ENCODE measurements at places on chromosomes 13 and 19.

DNA sequence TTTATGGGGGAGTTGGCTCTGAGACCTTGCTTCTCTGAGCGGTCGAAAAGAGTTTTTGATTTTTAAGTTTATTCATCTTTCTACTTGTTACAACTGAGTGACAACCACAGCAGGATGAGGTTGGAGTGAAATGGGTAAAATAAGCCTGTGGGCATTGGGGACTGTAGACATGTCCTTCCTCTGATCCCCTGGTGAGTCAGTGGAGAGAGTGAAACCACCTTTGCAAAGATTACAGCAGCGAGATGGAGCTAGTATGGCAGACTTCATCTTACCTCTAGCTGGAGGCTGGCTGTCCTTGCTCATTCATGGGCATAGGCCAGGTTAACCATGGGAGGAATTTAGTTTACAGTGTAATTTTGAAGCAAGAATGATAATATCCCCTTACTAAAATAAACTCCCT is 30.9 kb upstream of the PSG9 start:
- DNase-seq: no peak

- DNase-seq: peak; percentile 75
These were observed 16.8 kb downstream of the CEBPG start for GRCh38 chr19:33390101-33390907.

DNA sequence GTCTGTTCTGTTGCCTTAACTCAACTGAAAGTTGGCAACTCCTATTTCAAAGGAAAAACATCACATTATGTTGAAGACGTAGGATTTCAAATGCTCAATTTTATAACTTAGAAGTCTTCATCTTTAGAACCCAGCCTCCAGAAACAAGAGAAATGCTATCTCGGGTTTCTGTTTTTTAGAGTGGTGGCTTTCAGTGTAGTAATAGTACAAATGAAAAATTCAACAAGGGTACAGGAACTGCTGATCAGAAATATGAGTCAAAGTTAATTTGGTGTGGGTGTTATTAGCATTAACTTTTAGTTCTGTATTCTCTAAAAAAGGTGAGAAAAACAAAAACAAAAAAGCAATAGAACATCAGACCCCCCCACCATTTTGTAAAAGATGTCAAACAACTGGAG is 56.6 kb upstream of the FLT1 start:
- no peak for DNase-seq

DNA sequence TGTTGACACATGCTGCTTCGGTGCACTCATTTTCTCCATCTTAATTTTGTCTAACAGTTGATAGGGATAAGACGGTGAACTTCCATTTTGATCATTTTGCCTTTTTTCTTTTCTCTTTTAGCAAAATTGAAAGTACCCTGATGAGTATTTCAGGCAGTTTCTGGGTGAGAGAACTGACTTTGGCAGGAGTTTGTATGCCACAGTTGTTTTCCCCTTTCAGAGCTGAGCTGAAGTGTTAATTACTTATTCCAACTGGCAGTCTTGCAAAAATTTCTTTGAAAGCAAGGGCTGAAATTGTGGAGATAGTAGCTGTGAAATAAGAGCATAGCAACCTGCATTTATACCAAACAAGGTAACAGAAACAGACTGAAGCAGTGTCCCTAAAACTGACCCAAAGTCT is 180.2 kb downstream of the SLITRK5 start:
- no peak for DNase-seq

DNA sequence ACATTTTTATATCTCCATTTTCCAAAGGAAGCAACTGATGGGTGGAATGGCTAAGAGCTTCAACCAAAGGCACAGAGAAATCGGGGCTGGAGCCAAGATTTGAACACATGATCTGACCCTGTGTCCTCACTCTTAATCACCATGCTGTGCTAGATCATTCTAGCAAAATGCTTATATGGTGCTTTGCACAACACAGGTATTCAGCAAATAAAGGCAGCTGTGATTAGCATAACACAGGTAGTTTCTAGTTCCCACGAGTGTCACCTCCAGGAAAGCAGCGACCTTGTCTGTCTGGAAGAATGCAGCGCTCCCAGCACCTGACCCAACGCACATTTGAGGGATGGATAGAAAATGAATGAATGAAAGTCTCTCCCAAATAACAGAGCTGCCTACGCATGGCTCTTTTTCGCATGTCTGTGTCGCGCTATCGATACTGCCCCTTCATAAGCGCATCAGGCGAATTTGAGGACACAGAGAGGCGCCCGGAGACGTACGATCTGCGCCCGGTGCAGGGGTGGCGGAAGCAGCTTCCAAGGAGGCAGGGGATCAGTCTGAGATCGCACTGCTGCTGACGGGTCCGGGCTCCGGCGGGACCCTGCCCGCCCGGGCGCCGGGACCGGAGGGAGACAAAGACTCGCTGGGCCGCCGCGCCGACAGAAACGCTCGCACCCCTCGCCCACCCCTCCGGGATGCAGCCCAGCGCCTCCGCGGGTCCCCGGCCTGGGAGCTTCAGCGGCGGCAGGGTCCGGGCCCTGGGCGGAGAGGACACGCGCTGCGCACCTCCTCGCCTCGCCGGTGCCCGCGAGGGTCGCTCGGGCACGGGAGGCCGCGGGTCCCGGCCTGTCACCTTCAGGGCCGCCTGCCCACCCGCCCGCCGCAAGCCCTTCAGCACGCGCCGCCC is 609 bp downstream of the EPS15L1 start:
- peak; percentile 66 for DNase-seq
